Erythroblast (primary cell): ENCODE measurements at places on chromosomes 5 and 9.

DNA sequence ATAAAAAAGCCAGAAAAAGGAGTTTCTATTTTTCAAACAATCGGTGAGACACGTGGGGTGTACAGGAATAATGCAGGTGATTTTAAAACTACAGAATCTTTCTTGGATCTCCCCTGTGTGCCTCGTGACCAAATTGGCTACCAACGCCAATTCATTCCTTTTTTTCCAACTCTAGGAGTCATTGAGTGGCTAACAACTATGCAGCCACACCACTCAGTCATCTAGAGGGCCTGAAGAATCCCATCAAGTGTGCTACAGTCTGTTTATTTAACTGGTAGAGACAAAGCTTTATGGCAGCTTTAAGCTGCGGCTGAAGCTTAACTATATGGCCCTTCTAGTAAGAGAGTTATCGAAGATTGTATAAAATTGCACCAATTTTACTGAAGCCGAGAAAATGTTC, 113.1 kb upstream of the NIPBL start:
- no peak for DNase-seq

- no peak for DNase-seq
These were observed 358.0 kb downstream of the MSX2 start for GRCh38 chr5:175082346-175082745.

DNA sequence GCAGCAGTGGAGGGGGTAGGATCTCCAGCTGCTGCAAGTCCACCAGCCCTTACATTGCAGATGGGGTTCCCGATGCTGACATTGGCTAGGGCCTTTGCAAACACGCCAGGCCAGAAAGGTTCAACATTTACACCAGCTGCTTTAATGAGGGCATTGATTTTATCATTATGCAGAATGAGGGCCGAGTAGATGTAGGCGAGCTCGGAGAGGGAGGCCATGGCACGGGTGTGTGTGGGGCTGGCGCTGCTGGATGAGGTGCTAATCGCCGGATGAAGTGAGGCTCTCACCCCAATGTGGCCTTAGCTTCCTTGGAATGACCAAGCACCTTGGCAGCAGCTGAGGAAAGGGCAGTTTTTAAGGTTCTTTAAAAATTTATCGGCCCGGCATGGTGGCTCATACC, 27.4 kb downstream of the PHAX start:
- DNase-seq, result no peak

DNA sequence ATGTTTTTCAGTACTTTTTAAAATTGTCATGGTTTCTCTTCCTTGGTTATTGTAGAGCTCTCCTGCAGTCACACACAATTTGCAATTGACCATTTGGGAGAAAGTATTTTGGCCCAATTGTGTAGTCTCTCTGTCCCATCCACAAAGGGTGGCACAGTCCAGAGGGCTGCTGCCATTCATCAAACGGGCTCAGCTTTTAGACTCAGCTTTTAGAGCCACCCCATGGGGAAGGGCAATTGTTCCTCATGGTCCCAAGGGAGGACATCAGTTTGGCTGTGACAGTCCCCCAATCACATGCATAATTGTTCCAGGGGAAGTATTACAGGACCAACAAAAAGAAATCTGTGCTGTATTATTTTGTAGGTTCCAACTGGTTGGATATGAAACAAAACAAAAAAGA, 207.6 kb downstream of the ZNF462 start:
- DNase-seq, result no peak

- no peak for DNase-seq
These were observed 591.4 kb downstream of the CCDC171 start for GRCh38 chr9:16143947-16144890.

GRCh38 chr5:8383616-8384015, 514.7 kb downstream of the MTRR start:
- DNase-seq, result no peak
